ENCODE measurements at places on chromosomes 13 and 19. TPM values are rescaled to one million over a fixed set of nuclear protein-coding genes. Genes with fewer than 3 reads are reported as not detected.

TBXA2R gene
- 3.0 TPM for total RNA-seq

NANOS3 gene
- total RNA-seq = not detected

PNMA8A gene
- total RNA-seq = 3.2 TPM

SLC25A41 gene
- total RNA-seq = 0.07 TPM

NUMBL gene
- total RNA-seq = 50.4 TPM

MIER2 gene
- 36.2 TPM for total RNA-seq

ZNF160 gene
- 39.1 TPM for total RNA-seq

ZNF560 gene
- total RNA-seq = 0.33 TPM

PNMA8C gene
- 0.39 TPM for total RNA-seq

HSH2D gene
- total RNA-seq = not detected

AP3D1 gene
- 162 TPM for total RNA-seq

CLEC4M gene
- total RNA-seq = not detected

MBD3L3 gene
- not detected for total RNA-seq

AMER2 gene
- not detected for total RNA-seq

KASH5 gene
- not detected for total RNA-seq

NLRP4 gene
- total RNA-seq = not detected

SERPINE3 gene
- not detected for total RNA-seq

SIGLEC10 gene
- total RNA-seq = not detected

CAPN12 gene
- total RNA-seq = 0.13 TPM

CEACAM8 gene
- total RNA-seq = not detected

CGB3 gene
- total RNA-seq = not detected

ZNF222 gene
- 4.2 TPM for total RNA-seq

ADAT3 gene
- 2.5 TPM for total RNA-seq

ITGBL1 gene
- total RNA-seq = 255 TPM

ZNF568 gene
- total RNA-seq = 16.2 TPM

ZNF723 gene
- not detected for total RNA-seq

ALDH16A1 gene
- 18.3 TPM for total RNA-seq

RASAL3 gene
- 0.07 TPM for total RNA-seq

FFAR1 gene
- total RNA-seq = not detected

UNC13A gene
- total RNA-seq = 6.5 TPM

ZIC2 gene
- not detected for total RNA-seq

ZNF154 gene
- total RNA-seq = 8.1 TPM

IFI30 gene
- 21.5 TPM for total RNA-seq

FGF21 gene
- not detected for total RNA-seq

RANBP3 gene
- total RNA-seq = 38.0 TPM

KLK5 gene
- total RNA-seq = not detected

HCN2 gene
- total RNA-seq = 2.4 TPM

SULT2A1 gene
- not detected for total RNA-seq

All from smooth muscle cell of the pulmonary artery (primary cell).